Amniotic stem cell (primary cell): ENCODE measurements at places on chromosomes 5 and 9.

DNA sequence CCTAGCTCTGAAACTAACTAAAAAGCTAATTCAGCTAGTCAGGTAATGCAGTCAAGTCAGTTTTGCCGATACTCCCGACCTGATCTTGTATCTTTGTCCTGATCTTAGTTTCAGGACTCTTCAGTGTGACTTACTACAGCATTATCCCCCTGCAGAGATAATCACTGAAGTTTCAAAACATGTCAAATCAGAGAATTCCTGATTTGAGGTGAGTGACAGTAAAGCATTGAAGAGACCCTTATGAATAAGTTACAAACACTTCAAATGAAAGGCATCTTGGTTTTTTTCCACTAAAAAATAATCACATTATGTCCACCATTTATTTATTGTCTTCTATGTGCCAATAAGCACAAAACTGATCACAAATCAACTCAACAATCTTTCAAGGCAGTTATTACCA is 47.6 kb downstream of the BAAT start:
- DNase-seq = no peak

- no peak for DNase-seq
These were observed 32.5 kb upstream of the RNU6ATAC start for GRCh38 chr9:134196911-134197310.

DNA sequence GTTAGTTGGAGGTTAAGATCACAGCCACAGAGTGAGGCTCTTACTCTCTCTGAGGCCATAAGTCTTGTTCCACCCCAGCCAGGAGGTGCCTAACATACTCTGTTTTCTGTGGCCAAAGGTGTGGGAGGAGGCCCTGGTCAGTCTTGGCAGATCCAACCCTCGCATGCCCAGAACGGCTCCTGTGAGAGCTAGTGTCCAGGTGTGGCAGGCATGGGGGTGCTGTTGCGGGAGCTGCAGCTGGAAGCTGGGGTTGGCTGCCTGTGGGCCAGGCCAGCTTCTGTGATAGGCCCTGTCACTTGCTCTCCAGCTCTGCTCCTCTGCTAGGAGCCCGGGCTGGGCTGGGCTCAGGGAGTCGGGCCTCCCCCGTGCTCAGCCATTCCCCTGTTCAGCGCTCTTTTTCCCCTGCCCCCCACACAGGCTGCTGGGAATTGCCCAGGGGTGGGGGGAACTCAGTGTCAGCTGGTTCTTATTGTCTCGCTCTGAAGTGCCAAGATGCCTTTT is 31.6 kb downstream of the IER5L start:
- DNase-seq = no peak

DNA sequence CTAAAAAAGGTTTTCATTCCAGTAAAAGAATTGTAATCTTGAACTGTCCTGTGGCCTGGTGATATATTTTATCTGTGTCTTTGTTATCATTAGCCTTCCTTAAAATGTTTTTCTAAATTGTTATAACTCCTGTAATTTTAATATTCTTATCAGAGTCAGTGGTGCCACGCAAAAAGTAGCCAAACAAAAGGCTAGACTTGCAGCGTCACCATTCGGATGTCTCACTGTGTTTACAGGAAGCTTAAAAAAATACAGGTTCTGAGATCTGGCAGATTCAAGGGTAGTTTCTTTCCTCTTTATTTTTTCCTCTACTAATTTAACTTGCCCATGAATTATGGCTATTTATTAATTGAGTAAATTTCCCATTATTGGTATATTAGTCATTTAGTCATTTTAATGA is 362.3 kb downstream of the MAT2B start:
- DNase-seq = no peak

DNA sequence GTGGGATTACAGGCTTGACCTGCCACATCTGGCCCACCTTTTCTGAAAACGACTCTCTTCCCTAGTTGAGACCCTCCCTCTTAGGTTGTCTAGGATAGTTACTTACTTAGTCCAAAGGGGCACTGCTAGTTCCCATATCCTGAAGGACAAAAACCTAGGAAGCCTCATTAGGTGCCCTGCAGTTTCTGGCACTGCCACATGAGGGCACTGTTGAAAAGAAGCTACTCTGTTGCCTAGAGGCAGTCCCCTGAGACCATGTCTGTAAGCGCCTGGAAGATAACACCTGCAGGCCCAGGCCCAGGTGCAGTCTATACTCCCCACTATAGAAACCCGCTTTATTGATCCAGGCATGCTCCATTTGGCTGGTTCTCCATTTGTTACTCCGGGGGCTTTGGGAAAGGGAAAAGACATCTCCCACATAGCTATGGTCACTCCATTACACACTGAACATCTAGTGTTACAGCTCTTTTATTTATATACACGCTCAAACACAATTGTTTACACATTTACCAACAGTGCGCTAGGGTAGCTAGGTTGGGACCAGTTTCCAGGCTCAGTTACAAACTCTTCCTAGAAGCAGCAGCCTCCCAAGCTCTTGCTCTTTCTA is 73.4 kb upstream of the PPARGC1B start:
- DNase-seq = no peak

- DNase-seq = no peak
These were observed 294.6 kb downstream of the SEC61B start for GRCh38 chr9:99516657-99517049.

DNA sequence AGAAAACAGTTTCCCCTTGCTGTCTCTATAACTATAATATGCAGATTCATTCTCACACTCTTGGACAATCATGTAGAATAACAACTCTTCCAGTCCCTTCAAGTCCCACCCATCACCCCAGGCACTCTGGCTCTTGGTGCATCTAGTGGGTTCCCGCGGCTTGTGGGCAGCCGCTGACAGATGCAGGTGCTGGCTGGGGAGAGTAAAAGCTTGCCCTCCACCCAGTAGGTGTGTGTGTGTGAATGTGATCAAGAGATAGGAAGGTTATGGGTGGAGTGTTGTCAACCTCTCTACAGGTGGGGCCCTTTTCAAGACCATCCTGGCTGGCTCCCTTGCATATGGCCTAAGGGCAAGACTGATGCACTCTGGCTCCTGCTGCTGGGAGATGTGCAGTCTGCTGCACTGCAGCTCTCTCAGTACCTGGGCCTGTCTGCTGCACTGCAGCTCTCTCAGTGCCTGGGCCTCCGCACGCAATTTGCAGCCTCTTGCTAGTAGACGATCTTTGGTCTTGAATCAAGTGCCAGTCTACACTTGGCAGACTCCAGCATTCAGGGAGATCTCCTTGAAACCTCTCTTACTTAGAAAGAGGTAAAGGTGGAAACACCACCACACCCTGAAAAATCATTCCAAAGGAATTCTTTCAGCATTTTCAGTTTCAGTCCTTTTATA is 189.7 kb upstream of the GDNF start:
- DNase-seq = no peak

- DNase-seq = no peak
These were observed 128.6 kb upstream of the GRHPR start for GRCh38 chr9:37293664-37294524.

- DNase-seq = no peak
These were observed 77.6 kb upstream of the ADRB2 start for GRCh38 chr5:148748702-148749392.

DNA sequence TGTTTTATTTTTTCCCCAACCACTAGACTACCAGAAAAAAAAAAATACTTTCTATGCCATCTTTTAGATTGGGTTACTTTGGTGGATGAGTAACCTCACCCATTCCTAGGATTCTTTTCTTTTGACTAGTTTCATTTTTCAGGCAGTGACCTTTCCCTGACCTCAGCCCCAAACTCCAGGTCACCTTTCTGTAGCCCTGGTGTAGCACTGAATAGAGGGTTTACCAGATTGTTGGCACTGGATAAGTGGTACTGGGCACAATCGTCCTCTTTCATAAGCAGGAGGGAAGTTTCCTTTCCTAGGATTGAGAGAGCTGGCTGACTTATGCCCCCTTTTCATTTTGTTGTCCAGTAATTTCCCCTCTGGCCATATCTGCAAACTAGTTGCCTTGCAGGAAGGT is 169.4 kb upstream of the TMEM161B start:
- no peak for DNase-seq

DNA sequence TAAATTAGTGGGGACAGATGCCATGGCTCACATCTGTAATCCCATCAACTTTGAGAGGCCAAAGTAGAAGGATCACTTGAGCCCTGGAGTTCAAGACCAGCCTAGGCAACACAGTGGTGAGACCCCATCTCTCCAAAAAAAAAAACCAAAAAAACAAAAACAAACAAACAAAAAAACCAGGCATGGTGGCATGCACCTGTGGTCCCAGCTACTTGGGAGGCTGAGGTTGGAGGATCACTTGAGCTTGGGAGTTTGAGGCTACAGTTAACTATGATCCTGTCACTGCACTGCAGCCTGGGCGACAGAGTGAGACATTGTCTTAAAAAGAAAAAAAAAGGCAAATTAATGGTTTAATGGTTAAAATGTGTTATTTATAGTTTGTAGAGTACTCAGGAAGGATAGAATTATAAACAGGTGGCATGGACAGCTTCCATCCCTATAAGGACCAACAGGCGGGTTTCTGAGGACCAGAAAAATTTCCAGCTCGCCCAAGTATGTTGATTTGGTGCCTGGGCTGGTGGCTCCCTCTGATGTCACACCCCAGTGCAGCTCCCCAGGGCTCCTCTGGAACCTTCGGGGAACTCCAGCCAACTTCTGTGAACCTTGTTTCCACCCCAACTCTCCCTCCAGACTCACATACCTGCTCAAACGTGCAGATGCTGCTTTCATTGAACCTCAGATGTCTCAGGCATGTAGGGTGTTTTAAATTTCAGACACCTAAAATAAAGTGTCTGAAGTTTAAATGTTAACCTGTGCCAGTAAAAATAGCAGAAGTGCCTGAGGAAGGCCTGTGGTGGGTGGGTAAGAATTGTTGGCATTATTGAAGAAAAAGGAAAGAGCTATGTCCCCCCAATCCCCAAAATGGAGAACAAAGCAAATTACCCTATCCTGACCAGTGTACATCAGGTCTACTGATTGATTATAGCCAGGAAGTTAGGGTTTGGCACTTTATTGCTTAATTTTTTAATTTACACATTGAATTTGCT is 69.0 kb downstream of the TRIO start:
- no peak for DNase-seq

GRCh38 chr5:122965111-122965510 is 71.4 kb downstream of the PPIC start:
- no peak for DNase-seq

GRCh38 chr5:173774271-173774761 is 113.8 kb upstream of the CPEB4 start:
- no peak for DNase-seq

DNA sequence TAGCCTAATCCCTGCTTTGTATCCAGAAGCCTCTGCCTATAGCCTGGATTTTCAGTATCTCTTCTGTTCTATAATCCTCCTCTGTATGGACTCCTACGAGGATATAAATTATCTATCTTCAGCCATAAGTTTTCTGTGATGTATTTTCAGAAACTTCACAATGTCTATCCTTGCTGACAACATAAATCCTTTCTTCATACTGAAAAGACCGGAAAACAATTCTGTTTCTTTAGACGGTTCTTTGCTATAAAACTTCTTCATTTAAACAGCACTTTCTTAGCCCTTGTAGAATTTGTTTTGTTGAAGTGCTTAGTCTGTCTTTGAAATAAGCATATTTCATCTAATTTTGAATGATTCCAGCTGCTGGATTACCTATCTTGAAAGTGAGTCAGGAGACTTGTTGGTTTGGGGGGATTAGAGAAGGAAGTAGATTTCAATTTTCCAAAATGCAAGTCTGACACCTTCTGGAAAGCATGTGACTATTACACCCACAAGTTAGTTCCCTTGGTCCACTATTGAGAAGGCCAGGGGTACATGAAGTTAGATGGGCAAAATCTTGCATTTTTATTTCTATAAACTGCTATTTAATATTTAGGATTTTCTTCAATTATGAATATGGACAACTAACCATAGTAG is 96.3 kb upstream of the RANBP3L start:
- no peak for DNase-seq

GRCh38 chr9:35951736-35952135 is 6.2 kb downstream of the OR2S2 start:
- no peak for DNase-seq

- DNase-seq = no peak
These were observed 13.3 kb downstream of the ODF2 start for GRCh38 chr9:128469070-128469469.

DNA sequence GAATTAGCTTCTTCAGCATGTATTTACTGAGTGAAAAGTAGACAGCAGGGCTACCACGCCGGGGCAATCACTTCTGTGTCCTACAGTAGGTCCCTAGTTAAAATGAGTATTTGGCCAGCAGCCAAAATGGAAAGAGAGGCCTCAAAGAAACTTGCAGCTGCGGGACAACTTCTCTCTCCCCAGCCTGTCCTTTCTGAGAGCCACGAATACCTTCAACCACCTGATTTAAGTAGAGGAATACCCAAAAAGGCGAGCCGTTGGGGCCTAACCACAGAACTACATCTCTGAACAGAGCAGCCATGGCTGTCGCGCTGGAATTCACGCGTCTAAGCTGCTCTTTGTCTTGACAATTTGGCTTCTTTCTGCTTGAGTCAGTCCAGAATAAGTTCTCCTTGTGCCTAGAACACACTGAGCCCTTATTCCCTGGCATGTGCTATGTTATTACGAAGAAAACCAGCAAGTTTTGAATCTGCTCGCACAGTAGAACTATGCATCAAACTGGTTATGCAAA is 43.8 kb upstream of the GOLPH3 start:
- DNase-seq = no peak

DNA sequence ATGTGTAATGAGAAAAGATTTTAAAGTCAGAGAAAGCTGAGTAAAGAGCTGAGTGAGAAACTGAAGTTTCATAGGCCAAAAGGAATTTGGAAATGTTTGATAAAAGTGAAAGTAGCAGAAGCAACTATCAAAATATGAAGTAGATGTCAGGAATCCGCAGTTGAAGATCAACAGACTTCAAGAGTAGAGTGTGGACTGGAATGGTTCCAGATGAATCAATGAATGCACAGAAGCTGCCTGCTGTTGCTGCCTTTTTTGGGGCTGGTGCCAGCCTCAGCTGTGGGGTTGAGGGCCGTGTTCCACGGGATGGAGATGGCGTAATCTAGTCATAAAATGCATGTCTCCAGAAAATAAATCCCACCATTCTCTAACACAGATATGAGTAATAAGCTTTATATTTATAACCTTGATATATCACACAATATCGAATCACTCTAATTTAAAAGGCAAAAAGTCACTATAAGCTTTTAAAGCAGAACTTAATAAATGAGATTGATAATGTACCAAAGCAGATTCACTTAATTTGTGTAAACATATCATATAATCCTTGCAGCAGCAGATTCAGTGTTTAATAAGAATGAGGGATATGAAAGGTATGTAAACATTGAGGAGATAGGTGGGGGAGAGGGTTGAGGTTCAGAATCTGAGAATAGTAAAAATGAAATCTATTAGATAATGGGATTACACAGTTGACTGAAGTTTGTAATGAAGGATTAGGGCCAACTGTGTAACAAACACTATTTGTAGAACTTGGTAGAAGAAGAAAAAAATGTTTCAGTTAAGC is 652.3 kb upstream of the FTMT start:
- no peak for DNase-seq

GRCh38 chr5:143262393-143263174 is 140.9 kb downstream of the NR3C1 start:
- DNase-seq = peak; percentile 8

- no peak for DNase-seq
These were observed 53.4 kb upstream of the ALDH1B1 start for GRCh38 chr9:38339087-38339486.
